Astrocyte (in vitro differentiated cells and primary cell): ENCODE measurements at places on chromosomes 7 and 10. TPM values are rescaled to one million over a fixed set of nuclear protein-coding genes. Genes with fewer than 3 reads are reported as not detected.

DNA sequence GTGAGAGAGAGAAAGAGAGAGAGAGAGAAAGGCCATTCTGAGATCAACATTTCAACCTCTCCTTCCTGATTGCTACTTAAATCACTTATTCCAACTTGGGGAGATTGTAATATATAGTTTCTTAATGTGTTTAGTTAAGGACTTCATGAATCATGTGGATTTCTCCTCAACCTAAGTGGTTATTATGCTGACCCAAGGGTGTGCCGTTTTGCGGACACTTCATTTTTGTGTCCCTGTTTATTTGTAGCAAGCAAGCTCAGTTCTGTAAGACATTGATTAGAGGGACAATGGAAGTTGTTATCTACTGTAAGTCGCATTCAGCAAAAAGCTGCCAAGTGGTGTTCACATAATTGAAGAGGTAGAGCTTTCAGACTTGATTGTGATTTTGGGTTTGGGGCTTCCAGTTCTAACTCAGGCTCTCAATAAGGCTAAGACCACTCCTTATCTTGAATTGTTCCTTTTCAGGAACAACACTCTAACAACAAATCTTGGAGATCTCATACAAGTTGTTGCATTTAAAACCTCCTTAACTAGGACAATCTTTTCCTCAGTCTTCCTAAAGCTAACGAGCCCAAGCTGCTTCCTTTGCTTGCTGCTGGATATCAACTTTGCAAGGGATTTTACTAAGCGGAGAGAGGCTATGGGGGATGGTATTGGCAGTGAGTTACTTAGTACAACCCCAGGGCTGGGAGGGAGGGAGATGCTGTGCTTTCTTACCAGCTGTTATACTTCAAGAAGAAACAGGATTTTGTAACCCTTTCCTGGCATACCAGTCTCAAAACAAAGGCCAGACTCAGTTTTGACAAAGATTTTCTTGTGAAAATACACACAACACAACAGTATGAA lies 19.8 kb upstream of the COL1A2 start:
- DNase-seq, result peak; percentile 96

The ALOX5 gene
- 1.0 and 1.8 TPM in 2 replicates for total RNA-seq

The TMEM196 gene
- not detected in 2 replicates for total RNA-seq

- peak; percentile 95 for DNase-seq
These were observed 83.3 kb upstream of the MKLN1 start for GRCh38 chr7:131244259-131244852.

DNA sequence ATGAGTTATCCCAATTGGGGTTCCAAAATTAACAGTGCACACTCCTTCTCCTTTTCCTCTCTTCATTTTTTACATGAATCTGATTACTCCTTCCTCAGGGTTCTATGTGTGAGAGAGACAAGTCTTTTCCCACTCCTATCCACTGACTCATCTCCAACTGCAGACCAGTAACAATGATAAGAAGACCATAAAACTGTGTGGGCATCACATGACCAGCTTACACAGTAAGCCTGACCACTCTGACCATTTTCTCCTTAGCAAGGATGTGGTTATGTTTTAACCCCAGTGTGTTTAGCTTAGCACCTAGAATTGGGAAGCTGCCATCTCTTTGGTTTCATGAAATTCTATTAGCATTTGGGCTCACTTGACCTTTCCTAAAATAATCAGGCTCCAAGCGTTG lies 145.0 kb upstream of the CALCR start:
- DNase-seq, result peak; percentile 98

GRCh38 chr10:20993389-20993788 lies 96.3 kb upstream of the NEBL start:
- peak; percentile 72 for DNase-seq

- DNase-seq, result peak; percentile 50
These were observed 21.2 kb upstream of the RAMP3 start for GRCh38 chr7:45136106-45137060.

- DNase-seq, result peak; percentile 7
These were observed 81.9 kb upstream of the CALN1 start for GRCh38 chr7:72493850-72494661.

DNA sequence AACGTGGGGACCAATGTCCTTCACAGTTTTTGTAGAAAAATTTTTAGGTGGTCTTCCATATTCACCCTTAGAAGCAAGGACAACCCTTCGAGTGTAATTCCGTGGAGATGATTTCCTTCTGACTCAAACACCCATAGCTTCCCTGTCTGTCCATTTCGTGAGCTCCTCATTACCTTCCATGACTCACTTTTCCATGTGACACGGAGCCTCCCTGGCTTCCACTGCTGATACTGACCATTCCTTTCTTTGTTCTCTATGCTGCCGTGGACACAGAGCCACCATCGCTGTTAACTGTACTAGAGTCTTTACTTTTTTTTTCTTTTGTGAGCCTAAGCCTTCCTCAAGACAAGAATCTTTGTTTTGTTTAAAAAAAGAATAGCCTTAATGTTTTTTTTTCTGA lies 12.5 kb upstream of the ARMS2 start:
- peak; percentile 80 for DNase-seq

DNA sequence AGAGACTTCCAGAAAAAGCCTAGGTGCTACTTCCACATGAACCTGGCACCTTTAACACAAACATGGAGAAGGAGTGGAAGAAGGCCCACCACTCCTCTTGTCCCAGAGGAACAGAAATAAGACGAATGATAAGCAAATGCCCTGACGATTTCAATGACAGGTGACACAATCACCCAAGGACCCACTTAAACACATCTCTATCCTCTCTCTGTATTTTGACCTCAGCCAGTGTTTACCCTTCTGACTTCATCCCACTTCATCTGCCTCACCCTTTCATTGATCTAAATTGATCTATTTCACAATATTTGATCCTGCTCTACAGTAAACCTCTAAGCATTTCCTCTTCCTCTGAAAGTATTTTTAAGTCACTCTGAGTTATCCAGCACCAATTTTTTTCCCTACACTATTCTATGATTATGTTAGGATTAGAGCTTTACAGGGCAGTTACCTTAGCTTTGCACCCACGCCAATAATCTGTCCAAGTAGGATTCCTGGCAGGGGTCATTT lies 9.1 kb downstream of the GOT1 start:
- DNase-seq, result no peak

DNA sequence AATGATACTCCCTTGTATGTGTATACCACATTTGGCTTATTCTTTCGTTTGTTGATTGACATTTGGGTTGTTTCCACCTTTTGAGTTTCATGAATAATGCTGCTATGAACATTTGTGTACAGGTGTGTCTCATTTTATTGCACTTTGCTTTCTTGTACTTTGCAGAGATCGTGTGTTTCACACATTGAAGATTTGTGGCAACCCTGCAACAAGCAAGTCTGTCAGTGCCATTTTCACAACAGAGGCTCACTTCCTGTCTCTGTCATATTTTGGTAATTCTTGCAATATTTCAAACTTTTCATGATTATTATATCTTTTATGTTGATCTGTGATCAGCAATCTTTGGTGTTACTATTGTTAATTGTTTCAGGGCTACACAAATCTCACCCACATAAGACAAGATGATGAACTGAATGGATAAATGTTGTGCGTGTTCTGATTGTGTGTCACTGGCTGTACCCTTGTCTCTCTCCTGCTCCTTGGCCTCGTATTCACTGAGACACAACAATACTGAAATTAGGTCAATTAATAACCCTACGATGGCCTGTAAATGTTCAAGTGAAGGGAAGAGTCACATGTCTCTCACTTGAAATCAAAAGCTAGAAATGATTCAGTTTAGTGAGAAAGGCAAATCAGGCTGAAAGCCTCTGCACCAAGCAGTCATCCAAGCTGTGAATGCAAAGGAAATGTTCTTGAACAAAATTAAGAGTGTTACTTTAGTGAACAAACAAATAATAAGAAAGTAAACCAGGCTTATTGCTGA lies 133.6 kb upstream of the JCAD start:
- no peak for DNase-seq

The TMEM213 gene
- not detected in 2 replicates for total RNA-seq

The LIPF gene
- total RNA-seq, result not detected in 2 replicates

GRCh38 chr7:140049339-140050024 lies 13.3 kb downstream of the PARP12 start:
- DNase-seq, result peak; percentile 20

The EGFR gene
- 22.0 and 27.3 TPM in 2 replicates for total RNA-seq

DNA sequence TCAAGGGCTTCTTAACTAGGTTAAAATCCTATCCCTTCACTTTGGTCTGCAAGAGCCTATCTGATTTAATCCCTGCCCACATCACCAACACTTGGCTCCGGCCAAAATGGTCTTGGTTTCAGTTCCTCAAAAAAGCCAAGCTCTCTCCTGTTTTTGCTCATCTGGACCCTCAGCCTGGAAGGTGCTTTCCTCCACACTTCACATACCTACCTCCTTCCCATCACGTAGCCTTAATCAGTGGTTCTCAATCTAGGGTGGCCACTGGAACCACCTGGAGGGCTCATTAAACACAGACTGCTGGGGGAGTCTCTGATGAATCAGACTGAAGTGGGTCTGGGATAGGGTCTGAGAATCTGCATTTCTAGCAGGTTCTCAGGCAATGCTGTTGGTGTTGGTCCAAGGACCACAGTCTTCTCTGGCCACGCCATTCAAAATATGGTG lies 227.0 kb upstream of the AOAH start:
- DNase-seq, result no peak

DNA sequence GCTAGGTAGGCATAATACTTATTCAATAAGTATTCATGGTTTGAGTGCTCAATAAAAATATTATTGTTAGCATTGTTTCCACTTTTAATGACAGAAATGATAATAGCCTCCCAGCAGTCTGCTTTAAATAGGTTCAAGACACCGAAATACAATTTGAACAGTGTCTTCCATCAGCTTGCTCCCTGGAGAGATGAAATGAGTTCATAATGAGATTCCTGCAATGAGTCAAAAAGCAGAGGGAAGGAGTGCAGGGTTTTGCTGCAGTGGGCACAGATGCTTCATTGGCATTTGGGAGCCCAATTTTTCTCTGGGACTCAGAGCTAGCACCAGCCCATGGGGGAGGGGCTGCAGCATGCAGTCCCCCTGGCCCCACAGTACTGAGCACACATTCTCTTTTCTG lies 32.6 kb upstream of the CHCHD3 start:
- no peak for DNase-seq

The TDRD1 gene
- total RNA-seq, result not detected in 2 replicates

GRCh38 chr7:144036302-144036885 lies 12.4 kb upstream of the OR2A5 start:
- no peak for DNase-seq

GRCh38 chr10:110501142-110501937 lies 3.6 kb downstream of the DUSP5 start:
- peak; percentile 92 for DNase-seq

DNA sequence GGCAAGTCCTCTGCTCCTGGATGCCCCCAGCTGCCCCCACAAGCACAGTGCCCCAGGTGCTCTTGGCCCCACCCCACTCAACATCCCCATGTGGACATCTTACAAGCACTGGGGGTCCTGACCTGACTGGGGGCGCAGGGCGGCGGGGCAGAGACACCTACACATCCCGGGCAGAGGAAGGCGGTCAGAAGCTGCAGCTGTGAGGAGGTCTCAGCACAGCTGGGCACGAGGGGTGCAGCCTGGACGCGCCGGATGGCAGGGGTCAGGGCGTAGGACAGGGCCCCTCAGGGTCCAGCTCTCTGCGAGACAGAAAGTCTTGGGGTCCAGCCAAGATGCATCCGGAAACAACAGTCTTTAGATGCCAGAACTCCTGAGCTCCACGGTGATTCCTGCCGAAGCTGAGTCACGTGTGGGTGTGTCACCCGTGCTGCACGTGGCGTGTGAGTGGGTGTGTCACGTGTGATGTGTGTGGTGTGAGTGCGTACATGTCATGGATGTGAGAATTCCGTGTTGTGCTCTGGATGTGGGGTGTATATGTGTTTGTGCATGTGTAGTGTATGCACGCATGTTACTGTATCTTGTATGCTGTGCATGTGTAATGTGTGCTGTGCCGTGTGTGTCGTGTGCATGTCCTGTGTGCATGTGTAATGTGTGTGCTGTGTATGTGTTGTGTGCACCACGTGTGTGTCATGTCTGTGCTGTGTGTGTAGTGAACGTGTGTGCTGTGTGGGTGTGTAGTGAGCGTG lies 5.1 kb downstream of the VENTX start:
- DNase-seq, result no peak

- DNase-seq, result peak; percentile 47
These were observed 536.1 kb upstream of the AUTS2 start for GRCh38 chr7:69062020-69062765.
